Renal pelvis (tissue), 12 donors: ENCODE measurements at places on chromosomes 7 and 10. TPM values are rescaled to one million over a fixed set of nuclear protein-coding genes. Genes with fewer than 3 reads are reported as not detected.

TACC2 gene
- polyA plus RNA-seq = 51.4 TPM

LRRD1 gene
- 1.0 TPM for polyA plus RNA-seq

HOXA1 gene
- polyA plus RNA-seq = 2.2 TPM

TRPV6 gene
- 11.2 TPM for polyA plus RNA-seq

DNA sequence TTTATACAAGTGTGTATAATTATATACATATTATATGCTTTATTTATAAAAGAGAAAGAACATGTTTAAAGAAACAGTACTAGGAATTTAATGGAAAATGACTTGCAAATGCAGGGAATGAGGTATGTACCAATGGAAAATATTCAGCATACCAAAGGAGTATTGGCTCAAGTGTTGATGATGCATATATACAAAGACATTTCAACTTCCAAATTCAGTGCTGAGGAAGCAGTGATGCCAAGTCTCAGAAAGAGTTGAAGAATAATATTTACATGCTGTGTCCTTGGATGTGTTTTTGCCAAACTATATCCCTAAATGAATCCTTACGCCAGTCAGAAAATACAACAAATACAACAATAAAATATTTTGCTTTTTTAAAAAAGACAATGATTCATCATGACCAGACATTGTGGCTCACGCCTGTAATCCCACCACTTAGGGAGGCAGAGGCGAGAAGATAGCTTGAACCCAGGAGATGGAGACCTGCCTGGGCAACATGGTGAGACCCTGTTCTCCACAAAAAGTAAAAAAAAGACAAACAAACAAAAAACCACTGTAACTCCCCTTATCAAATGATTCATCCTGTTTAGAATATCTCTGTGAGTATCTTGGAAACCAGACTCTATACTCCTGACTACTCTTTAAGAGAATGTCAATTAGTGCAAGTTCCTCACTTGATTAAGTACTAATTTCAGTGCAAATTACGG lies 157.2 kb downstream of the CHRM2 start:
- DNase-seq = no peak

GRCh38 chr10:78038105-78038504 lies 4.4 kb downstream of the RPS24 start:
- no peak for DNase-seq
